ENCODE measurements at places on chromosomes 7 and 10.

DNA sequence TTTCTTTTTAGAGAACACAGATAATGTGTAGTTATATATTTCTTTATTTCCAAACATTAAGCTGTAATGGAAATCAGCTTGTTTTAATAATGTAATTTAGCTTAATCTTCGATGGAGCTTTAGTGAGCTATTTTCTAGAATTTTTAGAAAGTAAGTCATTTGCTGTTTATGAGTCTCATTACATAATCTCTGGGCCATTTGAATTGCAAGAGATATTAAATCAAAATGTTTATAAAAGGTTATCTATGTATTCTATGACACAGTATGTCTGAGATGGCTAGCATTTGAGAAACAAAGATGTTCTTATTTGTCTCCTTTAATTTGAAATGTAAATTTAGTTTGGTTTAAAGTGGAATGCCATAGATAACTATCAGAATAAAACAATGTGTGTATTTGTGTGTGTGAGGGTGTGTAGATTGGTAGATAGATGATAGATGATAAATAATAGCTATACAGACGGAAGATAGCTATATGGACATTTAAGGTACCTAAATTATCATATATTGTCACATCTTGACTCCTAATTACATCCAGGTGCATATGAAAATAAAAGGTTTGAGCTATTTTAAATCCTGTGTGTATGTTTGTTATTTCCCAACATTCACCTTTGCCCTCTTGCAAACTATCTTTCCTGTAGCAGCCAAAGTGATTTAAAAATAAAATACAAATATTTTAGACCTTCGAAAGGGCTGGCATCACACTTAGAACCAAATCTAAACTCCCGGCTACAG lies 478.0 kb upstream of the KLF6 start:
- no peak for DNase-seq

DNA sequence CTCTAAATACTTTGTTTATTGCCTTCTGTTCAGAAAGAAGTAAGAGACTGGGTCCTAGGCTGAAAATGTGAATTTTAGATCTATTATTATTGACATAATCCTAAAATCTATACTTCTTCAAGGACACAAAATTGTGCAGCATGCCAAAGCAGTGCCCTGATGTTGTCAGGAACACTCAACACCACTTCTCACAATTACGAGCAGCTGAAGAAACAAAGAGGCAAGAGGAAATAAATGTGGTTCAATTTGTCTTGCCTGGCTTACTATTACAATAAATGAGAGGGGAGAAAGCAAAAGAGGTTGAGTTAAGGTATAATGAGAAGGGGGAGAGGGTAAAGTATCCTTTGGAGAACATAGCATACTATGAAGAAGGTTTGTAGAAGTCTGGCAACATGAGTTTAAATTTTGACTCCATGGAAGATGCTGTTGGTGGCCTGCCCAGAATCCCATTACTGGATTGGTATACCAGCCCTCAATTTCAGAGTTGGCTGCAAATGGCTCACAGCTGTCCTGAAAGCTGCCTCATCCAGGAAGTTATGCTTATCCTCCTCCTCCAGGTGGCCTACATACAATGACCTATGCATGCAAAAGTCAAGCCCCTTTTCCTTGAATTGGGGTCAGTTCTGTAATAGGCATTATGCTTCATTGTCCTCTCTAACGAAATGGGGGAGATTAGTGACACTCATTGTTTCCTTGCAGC lies 274.6 kb upstream of the SMIM30 start:
- DNase-seq, result no peak

GRCh38 chr10:80283119-80283518 lies 6.3 kb downstream of the MAT1A start:
- DNase-seq, result no peak

- no peak for DNase-seq
These were observed 19.4 kb upstream of the ATAD1 start for GRCh38 chr10:87837445-87837844.

GRCh38 chr7:2011266-2012043 lies 221.3 kb downstream of the MAD1L1 start:
- no peak for DNase-seq
